ENCODE measurements at places on chromosomes 13 and 19.

DNA sequence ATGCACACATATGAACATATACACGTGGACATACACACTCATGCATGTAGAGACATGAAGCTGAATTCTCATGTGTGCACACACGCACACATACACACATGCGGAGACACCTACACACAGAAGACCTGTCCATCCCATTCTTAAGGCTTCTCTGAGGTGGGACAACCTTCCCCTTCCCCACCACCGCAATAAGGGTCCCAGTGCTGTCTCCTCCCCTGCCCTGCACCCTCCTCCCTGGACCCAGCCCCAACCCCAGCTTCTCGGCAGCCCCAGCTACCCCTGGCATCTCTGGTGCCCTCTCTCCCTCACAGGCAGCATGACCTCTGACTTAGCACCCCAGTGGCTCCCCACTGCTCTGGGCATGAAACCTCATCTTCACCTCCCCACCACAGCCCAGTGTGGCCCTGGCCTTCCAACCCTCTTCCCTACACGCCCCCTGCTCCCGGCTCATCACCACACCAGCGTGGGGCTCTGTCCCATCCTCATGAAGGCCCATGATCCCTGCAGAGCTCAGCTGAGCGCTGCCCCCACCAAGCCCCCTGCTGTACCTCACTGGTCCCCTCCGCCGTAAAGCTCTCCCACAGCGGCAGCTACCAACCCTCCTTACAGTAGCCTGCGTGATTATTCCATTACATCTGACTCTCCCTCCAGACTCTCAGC lies 204.1 kb upstream of the ZNF536 start:
- no peak for DNase-seq

DNA sequence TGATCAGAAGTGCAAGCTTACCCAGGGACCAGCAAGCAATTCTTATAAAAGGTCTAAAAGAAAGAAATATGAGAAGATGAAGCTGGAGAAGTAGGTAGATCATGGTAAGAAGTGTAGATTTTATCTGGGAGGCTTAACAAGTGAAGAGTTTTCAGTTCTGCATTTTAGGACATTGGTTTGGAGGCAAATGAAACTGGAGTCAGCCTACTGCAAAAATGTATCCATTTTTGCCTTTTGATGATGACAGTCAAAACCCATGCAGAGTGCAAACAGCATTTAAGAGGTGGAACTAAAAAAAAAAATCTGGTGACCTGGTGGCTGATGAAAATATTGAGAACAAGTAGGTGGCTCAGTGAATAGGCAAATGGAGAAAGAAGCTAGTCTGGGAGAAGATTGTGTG lies 216.9 kb downstream of the DNAJC15 start:
- no peak for DNase-seq

DNA sequence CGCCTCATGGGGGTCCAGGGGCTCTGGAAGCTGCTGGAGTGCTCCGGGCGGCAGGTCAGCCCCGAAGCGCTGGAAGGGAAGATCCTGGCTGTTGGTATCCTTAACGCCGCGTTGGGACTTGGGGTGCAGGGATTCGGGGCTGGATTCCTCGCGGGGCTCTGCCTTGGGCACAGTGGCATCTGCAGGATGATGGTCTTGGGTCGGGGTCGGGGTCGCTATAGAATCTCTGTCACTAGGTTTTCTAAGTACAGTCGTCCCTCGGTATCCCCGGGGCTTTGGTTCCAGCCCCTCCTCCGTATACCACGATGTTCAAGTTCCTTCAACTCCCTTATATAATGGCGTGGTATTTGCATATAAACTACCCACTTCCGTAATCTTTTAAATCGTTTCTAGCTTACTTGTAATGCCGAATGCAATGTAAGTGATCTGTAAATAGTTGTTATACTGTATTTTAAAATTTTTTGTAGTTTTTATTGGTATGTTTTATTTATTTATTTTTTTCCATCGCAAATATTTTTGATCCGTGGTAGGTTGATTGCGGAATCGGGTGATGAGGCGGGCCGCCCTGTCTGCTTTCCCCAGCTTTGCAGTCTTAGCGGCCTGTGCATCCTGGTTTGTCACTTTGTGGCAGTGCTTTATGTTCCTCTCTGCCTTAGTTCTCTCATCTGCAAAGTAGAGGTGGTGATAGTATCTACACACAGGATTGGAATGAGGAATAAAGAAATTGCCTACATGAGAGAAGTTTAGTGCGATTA lies 606 bp downstream of the ERCC5 start:
- DNase-seq: no peak

DNA sequence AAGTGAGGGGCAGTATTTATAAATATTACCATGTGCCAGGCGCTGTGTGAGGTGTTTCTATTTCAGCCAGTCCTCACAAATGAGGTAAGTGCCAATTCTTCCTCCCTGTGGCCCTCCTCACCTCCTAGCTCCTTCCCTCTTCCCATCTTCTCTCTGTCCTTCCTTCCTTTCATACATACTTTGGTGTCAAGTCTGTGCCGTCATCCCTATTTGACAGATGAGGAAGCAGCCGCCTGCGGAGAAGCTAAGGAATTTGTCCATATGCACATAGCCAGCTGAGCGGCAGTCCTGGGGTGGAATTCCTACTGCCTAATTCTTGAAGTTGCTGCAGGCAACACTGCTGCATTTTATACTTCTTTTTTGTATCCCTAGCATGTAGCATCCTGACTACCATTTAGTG lies 150.8 kb downstream of the B3GLCT start:
- no peak for DNase-seq

DNA sequence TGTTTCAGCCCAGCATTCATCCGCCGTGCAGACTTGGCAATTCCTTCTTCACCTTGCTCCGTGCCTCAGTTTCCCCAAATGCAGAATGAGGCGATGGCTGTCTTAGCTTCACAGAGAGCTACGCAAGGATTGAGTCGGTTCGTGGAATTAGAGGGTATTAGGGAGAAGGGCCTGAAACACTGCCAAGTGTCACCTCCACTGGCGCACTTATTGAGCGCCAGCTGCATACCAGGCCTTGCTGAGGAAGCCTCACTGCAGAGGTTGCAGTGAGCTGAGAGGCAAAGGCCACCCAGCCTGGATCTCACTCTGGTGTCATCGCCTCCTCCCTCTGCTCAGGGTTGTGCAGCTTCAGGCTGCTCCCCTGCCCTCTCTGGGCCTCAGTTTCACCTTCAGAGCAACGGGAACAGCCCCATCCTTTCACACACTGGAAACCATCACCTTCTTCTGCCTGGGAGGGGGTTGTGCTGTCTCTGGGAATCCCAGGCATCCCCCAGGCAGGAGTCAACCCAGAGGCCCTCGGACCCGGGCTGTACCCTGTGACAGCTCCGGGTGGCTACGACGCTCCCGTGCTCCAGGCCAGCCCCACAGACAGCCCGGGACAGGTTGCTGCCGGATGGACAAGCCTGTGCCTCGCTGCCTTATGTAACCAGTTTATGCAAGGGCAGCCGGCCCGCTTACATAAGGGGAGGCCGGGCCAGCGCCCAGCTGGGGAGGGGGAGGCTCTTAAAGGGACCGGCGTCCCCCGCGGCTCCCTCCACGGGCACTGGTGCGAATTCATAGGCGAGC lies 31.9 kb downstream of the NFIC start:
- peak; percentile 61 for DNase-seq

GRCh38 chr19:40907968-40908735 lies 26.1 kb upstream of the CYP2A7 start:
- no peak for DNase-seq

DNA sequence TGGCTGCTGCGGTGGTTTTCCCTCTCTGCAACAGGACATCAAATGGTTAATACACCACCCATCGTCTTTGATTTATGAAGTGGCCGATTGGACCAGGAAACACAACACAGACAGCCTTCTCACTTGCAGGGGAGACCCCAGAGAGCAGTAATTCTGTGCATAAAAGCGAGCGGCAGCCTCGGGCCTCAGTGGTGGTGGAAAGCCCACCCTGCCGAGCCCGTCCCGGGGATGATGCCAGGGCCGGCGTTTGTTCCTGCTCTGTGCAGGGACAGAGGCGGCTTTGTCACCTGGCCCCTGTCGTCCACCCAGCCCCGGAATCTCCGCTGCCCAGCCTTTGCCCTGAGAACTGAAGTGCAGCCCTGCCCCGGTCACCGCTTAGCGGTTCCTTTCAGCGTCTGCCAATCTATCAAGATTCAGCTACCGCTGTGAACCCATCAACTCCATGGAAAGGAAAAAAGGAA lies 184.4 kb downstream of the TSHZ3 start:
- DNase-seq: no peak

DNA sequence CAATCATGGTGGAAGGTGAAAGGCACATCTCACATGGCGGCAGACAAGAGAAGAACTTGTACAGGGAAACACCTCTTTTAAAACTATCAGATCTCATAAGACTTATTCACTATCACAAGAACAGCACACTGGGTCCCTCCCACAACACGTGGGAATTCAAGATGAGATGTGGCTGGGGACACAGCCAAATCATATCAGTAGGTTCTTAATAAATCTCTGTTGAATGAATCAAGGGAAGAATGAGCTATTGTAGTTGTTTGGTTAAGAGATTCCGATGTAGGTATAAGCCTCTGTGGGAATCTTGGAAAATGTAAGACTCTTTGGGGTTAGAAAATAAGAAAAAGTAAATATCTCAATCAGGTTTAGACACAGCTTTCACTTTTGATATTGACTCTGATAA lies 400.2 kb downstream of the KCNRG start:
- DNase-seq: no peak

DNA sequence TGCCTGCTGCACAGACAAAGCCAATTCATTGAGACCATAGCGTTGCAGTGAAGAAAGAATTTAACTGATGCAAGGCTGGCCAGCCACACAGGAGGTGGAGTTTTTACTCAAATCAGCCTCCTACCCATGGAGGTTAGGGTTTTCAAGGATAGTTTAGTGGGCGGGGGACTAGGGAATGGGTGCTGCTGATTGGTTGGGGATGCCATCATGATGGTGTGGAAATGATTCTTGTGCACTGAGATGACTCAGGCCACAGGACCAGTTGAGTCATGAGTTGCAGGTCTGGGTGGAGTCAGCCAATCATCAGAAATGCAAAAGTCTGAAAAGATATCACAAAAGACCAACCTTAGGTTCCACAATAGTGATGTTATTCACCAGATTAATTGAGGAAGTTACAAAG lies 359.6 kb downstream of the FOXO1 start:
- no peak for DNase-seq

DNA sequence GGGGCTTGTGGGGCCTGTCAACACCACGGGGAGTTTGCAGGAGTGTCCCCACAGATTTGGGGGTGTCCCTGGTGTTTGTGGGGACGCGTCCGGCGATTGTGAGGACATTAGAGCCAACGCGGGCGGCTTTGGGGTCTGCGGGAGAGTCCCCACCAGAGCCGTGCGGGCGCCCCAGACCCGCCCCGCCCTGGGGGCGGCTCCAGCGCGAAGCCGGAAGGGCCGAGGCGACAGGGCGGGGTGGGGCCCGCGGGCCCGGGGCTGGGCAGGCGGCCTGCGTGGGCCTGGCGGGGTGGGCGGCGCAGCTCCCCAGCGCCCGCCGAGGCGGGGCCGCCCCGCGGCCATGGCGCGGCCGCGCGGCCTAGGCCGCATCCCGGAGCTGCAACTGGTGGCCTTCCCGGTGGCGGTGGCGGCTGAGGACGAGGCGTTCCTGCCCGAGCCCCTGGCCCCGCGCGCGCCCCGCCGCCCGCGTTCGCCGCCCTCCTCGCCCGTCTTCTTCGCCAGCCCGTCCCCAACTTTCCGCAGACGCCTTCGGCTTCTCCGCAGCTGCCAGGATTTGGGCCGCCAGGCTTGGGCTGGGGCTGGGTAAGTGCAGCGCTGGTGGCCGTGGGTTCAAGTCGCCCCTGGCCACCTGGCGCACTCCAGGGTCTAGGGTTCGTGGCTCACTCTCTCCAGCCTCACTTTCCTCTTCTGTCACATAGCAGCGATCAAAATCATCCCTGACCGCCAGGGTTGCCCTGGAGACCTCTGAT lies 10.3 kb downstream of the PDE4A start:
- peak; percentile 45 for DNase-seq

- no peak for DNase-seq
Measured at GRCh38 chr19:14979476-14980255, at the start of gene SLC1A6. Gene SLC1A6 (minus strand): TSS chr19:14979864. CDS start chr19:14972910, 6,954 bp downstream.

DNA sequence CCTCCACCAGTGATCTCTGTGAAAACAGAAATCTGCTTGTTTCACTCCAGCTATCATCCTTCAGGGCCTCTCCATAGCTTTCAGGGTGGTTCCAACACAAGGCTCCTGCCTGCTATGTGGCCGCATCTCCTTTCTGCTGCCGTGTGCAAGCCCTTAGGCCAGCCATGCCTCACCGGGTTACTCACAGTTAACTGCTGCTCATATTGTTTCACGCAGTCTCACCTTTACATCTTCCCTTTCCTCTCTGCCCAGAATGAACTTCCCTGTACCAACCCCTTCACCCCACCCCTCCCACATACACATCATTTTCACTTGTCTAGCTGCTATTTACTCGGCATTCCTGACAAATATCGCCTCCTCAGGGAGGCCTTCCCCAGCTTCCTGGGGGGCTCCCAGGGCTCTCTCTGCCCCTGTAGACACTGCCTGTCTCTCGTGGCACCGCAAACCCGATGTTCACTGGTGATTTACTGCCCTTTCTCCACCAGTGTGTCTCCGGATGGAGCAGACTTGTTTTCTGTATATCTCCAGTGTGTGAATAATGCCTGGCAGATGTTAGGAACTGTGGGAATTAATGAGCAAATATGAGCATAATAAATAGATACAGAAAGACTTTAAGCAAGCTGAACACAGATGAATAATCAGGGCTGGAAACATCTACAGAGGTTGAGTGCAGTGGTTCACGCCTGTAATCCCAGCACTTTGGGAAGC lies 39.3 kb upstream of the GPR183 start:
- DNase-seq: no peak

DNA sequence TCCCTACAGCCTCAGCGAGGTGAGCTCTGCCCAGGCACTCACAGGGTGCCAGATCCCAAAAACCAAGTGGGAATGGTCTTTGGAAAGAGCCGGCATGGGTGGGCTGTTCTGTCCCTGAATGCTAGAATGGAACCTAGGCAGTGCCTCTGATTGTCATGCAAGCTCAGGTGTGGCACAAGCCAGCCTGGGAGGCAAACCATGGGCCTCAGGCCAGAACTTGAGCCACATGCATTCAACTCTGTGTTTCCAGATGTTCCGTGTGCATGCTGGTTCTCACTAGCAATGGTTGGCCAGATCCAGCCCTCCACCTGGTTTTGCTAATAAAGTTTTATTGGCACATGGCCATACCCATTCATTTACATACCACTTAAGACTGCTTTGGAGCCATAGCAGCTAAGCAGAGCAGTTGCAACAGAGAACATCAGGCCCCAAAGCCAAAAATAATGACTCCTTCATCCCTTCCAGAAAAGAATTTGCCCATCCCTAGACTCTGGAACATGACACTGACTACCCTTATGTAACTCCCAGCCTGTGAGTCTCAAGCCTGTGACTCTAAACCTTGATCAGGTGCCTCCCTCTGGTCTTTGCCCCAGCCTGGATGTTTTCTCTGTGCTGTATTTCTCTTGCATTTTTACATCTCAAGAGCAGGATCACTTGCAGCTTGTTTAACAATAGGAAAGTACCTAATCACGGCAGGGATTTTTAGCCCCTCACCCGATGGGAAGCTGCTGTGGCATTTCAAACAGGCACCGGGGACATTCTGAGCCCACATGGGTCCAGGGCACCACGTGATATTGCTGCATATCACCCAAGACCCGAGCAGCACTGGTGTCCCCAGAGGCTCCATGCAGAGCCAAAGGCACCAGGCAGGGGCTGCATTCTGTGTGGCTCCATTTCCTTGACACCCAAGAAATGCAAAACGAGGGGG lies 55.4 kb upstream of the USE1 start:
- peak; percentile 21 for DNase-seq

GRCh38 chr19:14015524-14016035 lies 9.5 kb upstream of the RFX1 start:
- DNase-seq: no peak

Measured in foreskin fibroblast (primary cell).